ENCODE measurements at places on chromosomes 11 and 22.
A peak's percentile ranks its signal among the peaks of the same experiment; 100 is the strongest.

GRCh38 chr11:2673250-2673610 is 26.6 kb downstream of the KCNQ1OT1 start:
- DNase-seq = no peak

DNA sequence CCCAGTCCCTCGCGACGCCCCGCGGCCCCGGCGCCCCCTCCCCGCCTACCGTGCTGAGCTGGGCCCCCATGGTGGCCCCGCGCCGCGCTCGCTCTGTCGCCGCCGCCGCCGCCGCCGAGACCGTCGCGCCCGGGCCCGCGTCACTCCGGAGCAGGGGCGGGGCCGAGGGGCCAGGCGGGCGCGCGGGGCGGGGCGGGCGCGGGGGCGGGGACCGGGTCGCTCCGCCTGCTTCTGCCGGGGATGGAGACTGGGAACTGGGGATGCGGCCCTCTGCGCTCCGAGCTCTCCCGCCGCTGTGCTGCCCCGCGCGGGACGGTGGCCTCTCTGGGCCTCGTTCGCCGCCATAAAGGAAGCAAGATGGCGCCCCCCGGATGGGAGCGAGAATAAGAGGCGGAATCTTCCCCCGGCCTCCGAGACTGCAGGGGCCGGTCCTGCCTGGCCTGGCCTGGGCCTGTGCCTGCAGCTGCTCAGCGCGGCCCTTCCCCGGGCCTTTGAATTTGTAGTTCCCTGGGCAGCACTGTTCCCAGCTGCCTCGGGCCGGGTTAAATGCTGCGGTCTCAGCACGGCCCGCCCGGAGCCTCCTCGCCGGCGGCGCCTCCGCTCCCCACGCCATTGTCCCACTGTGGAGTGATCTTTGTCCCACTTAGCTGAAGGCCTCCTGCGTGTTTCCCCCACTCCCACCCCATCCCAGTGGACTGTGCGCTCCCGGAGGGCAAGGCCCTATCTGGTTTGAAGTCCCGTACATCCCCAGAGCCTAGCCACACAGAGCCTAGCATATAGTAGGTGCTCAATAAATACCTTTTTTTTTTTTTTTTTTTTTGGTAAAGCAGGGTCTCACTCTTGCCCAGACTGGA is at the start of gene CYB5R3:
Gene CYB5R3 (minus strand): TSS at position 147 of the 854 bp plus-strand sequence. CDS start 77 bp downstream, at position 70.
- DNase-seq = peak; percentile 73

DNA sequence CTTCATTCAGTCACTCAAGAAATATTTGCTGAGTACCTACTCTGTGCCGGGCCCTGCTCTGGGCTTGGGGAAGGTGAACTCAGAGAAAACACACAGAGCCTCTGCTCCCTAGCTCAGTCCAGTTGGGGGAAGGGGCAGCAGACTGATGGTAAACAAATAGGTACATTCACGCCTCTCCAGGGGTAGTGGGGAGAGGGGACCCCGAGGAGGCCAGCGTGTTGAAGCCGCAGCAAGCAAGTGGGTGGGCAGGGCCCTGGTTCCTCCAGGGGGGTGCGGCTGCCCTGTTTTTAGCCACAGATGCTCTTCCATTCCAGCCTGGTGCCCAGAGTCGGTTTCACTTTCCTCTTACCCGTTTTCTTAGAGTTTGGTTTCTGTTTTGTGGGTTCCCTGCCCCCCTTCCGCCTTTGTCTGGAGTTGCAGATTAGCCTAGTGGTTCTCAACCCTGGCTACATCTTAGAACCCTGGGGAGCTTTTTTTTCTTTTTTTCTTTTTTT is 8.7 kb downstream of the DRAP1 start:
- DNase-seq = peak; percentile 40

DNA sequence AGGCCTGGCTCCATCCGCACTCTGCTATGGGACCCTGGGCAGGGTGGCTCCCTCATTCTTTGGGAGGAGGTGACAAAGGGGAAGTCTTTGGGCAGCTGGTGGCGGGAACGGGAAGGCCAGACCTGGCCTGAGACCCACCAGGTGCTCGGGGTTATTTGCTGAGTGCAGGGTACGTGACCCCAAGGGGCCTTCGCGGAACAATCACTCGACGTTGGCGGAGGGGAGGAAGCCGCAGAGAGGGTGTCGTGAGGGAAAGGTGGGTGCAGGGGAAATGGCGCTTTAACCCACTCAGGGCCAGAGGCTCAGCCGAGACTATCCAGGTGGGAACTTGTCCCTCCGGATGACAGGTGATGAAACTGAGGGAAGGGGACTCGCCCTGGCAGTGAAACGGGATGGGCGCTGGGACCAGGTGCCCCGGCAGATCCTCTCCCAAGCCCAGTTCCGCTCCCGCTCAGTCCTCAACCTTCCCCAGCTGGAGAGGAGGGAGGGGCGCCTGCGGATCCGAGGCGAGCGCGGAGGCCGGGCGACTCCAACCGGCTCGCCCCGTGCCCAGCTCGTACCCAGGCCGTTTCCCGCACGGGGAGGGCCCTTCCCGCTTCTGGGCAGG is 911 bp downstream of the A4GALT start:
- DNase-seq = no peak

GRCh38 chr11:77064648-77065217 is 2.0 kb upstream of the CAPN5 start:
- DNase-seq = no peak

GRCh38 chr22:49760630-49761571 is 66.8 kb downstream of the BRD1 start:
- no peak for DNase-seq

- DNase-seq = no peak
Measured at GRCh38 chr22:47213571-47214230, 451.3 kb downstream of the TBC1D22A start.

GRCh38 chr11:74249496-74249895 is 61.9 kb downstream of the P4HA3 start:
- no peak for DNase-seq

DNA sequence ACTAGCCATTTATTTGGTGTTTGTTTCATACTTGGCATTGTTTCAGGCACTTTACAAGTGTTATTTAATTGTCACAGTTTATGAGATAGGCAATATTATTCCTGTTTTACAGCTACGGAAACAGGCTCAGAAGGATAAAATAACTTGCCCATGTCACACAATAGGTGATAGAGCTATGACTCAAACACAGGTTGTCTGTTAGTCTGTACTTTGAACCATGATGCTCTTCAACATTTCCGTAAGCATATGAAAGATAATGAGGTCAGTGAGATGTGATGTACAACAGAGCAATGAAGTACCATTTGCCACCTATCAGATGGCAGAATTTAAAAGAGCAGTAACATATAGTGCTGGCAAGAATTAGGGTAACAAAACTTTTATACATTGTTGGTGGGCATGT is 15.3 kb downstream of the TUG1 start:
- no peak for DNase-seq

DNA sequence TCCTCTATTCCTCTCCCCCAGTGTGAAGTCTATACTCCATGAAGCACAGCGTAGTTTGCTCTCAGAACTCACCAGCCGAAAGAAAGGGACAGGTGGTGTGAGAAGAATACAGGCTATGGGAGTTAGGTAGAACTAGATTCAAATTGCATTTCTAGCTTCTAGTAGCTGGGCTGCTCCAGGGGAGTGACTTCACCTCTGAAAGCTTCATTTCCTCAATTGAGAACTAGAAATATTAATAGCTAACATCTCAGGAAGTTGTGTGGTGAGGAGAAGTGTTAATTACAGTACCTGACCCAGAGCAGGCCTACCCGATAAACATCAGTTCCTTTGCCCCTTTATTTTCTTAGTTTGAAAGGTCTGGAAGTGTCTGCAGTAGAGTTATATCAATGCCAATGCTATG is 484.7 kb upstream of the TENM4 start:
- no peak for DNase-seq

DNA sequence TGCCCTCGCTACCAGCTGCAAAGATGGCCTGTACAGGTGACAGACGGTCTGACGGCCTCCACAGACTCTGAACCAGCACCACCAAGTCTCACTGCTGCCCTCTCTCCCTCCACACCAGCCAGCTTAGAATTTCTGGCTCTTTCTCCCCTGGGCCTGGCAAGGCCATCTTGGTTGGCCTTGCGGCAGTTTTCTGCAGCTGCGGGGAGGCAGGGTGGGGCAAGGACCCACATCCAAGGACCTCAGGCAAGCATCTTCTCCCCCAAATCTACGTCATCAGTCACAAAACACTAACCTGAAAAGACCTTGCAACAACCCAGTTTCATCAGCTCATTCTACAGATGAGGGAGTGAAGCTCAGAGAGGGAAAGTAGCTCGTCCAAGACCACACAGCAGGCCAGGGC is 11.7 kb upstream of the POLDIP3 start:
- DNase-seq = no peak

DNA sequence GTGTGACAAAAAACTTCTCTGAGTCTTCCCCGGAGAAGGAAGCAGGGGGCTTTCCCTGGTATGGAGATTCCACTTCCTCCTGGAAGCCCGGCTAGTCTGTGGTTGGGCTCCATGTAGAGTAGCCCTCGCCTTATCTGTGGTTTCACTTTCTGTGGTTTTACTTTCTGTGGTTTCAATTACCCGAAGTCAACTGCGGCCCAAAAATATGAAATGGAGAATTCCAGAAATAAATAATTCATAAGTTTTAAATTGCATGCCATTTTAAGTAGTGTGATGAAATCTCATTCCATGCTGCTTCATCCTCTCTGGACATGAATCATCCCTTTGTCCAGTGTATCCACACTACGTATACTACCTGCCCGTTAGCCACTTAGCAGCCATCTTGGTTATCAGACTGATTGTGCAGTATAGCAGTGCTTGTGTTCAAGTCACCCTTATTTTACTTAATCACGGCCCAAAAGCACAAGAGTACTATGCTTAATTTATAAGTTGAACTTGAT is 275.0 kb upstream of the SESN3 start:
- no peak for DNase-seq

DNA sequence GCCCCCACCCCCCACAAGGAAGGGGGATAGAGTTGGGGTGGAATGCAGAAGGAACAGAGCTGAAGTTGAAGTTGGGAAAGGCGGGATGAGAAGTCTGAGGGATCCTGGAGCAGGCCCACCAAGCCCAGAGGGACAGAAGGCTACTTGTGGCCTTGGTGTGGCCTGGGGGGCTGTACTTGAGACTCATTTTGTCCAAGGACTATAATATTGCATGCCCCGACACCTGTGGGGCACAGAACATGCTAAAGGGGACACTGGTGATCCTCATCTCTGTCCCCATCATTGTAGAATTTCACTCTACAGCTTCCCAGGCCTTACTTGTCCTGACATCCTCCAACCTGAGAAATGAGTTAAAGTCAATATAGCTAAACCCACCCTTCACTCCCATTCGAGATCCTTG is 1.3 kb downstream of the ESAM start:
- no peak for DNase-seq

GRCh38 chr11:70182266-70182665 is 20.8 kb upstream of the FADD start:
- no peak for DNase-seq

GRCh38 chr11:78418584-78419211 is 1.1 kb upstream of the GAB2 start:
- DNase-seq = no peak

GRCh38 chr22:19228179-19228578 is 49.6 kb upstream of the SLC25A1 start:
- DNase-seq = no peak

- no peak for DNase-seq
Measured at GRCh38 chr11:86990515-86990914, 35.3 kb upstream of the FZD4 start.

DNA sequence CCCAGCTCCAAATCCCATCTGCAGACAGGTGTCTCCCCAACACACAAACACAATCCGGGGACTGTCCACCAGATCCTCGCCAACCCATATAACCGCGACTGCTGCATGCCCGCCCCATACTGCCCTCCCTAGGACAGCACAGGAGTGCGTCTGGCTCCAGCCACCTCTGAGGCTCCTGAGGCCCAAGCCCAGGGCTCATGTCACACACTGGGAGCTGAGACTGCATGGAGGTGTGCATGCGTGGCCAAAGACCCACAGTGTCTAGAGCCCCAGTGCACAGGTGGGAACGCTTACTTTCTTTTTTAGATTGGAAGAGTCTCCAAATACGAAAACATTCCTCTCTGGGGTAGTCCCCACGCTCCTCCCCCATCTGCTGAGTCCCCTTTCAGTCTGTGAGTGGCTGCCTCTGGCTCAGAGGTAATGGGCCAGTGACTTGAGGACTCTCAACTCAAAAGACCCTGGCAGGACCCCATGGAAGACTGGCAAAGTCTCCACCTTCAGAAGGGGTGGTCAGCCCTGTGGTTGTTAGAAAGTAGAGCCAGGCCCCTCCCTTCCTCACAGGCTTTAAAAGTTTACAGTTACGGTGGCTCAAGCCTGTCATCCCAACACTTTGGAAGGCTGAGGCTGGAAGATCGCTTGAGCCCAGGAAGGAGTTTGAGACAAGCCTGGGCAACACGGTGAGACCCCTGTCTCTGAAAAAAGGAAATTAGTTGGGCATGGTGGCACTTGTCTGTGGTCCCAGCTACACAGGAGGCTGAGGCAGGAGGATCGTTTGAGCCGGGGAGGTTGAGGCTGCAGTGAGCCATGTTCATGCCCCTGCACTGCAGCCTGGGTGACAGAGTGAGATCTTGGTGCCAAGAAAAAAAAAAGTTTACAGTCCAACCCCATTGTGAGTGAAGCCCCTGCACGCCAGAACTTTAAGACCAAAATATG is 2.3 kb downstream of the CBX7 start:
- DNase-seq = no peak

- peak; percentile 33 for DNase-seq
Measured at GRCh38 chr11:134275534-134276395, at the start of gene GLB1L3. TSS of gene GLB1L3 (plus strand) at chr11:134276379. CDS start at chr11:134276741, 362 bp downstream.

DNA sequence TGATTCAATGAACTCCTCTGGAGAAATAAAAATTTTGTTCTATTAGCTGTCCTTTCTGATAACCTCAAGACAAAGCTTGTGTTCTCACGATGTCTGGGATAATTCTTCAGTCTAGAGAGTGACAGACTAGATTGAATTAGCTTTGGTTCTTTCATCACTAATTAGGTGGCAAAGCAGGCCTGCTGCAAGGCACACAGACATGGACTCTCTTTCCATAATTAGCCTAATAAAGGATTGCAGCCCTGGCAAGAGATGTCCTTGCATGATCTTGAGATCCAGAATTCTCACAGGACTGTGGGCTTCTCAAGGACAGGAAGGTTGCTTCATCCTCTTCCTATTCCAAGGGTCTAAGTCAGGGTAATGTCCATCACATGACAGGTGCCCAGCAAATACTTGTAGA is 245.6 kb upstream of the ZC3H12C start:
- DNase-seq = no peak

- no peak for DNase-seq
Measured at GRCh38 chr22:22714600-22715335, 70.4 kb downstream of the GGTLC2 start.

- no peak for DNase-seq
Measured at GRCh38 chr11:71364176-71364671, 84.0 kb downstream of the DHCR7 start.
